CD4-positive, alpha-beta T cell treated with Interleukin-10 for 1 hour (primary cell): ENCODE measurements at places on chromosomes 16 and 17.

DNA sequence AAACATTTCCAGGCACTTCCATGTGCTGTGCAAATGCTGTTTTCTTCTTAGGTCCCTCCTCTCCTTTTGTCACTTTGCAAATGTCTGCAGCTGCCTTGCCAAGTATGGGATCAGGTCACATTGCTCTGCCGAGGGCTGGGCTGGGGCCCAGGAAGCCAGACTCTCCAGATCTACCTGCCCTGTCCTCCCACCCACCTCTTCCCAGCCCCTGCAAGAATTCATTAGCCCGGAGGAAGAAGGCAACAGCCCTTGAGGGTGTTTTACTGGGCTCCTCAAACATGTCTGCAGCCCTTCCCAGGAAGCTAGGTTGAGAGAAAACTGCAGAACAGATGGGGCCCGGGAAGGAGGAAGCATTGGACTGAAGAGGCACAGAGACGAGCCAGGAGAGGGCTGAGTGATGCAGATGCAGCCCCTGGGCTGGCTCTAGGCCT, 47.1 kb downstream of the WSB1 start:
- DNase-seq: no peak

DNA sequence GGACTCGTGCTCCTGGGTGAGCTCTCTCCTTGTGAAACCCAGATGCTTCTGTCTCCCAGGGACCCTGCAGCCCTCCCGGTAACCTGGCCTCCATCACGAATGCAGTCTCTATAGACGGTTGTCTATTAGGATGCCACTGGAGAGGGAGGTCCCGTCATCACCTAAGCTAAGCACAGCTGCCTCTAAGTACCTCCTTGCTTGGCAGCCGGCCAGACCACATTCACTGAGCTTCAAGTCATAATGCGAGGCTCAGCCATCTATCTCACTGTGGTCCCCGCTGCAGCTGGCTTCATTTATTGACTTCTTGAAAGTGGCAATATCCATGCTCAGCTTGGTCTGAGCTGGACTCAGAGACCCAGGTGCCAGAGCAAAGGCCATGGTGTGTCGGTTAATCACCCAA, 74.5 kb upstream of the HSBP1 start:
- no peak for DNase-seq

DNA sequence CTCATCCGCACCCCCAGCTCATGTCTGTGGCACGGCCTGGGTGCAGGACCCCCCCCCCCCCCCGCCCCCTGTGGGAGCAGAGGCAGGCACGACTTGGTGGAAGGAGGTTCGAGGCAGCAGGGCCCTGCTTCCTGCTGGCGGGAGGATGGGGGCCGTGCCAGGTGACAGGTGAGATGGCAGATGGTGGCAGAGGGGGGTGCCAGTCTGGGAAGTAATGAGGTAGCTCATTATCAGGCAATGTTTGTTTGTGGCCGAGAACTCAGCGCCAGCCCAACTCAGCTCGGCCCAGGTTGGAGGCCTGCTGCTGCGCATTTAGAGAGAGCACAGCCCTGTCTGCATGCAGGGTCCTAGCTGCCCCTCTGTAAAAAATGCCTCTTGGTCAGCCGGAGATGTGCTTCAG, 40.1 kb upstream of the JPH3 start:
- no peak for DNase-seq

GRCh38 chr16:48592839-48593429, 17.0 kb downstream of the N4BP1 start:
- no peak for DNase-seq

DNA sequence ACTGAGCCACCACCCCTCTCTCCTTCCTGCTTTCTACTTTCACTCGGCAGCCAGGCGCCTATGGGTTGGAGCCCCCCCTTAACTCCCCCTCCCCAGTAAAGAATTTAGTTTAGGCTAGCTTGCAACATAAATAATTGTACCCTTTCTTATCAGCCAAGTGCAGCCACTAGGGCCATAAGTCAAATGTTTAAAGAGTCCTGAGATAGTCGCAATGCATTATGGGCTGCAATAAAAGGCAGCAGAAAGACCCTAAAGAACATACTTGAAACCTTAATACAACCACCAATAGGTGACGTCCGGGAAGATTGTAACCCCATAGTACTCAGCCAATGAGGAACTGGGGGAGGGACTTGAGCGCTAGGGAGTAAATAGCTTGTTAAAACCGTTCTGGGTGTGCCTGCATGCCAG, 40.5 kb downstream of the C16orf82 start:
- DNase-seq: no peak

GRCh38 chr16:4328046-4328781, 12.3 kb downstream of the GLIS2 start:
- peak; percentile 58 for DNase-seq

GRCh38 chr16:56856876-56857447, 8.0 kb upstream of the SLC12A3 start:
- DNase-seq: no peak

- no peak for DNase-seq
These were observed 819.2 kb upstream of the EEF2KMT start for GRCh38 chr16:5916711-5917191.

- DNase-seq: no peak
These were observed 2.8 kb upstream of the ARHGAP27 start for GRCh38 chr17:45435481-45435880.

GRCh38 chr16:57039148-57039812, 49.9 kb downstream of the NLRC5 start:
- peak; percentile 49 for DNase-seq

DNA sequence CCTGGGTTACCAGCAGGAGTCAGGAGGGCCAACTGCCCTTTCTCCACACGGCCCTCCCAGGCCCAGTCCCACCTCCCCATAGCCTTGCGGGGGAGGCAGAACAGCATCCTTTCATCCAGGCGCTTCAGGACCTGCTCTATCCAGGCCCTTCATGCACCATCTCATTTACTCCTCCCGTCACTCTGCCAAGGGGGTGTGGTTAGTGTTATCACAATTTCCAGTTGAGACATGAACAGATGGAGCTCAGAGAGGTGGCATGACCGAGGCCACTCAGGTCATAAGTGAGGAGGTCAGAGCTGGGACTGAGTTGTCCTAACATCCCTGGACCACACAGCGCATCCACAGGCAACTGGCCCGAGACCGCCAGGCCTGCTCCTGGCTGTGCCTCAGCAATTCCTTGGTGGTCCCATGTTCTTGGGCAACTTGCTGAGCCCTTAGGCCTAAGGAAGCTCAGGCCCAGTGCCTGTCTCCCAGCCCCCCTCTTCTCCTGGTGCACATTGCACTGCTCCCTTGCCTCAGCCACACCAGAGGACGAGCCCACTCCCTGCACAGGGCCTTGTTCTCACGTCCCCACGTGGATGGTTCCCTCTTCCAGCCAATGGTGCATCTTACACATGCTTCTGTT, 23.8 kb downstream of the C17orf100 start:
- DNase-seq: no peak

DNA sequence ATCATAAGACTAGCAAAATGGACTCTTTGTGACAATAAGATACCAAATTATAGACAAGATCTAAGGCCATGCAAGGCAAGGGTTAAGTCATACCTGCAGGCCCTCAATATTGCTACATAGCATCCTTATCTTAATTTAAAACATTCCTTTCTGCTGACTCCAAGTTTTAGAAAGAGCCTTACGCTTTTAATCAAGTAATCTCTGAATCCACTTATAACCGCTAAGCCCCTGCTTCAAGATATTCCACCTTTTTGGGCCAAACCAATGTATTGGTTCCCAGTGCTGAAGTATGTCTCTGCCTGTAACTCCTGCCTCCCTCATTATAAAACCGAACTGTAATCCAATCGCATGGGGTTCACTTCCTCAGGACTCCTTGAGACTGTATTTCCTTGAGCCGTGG, 255.4 kb downstream of the PHKB start:
- no peak for DNase-seq

GRCh38 chr16:86886651-86887050, 308.3 kb downstream of the FOXL1 start:
- DNase-seq: no peak

- no peak for DNase-seq
These were observed 721 bp downstream of the TBCD start for GRCh38 chr17:82752371-82753200.

DNA sequence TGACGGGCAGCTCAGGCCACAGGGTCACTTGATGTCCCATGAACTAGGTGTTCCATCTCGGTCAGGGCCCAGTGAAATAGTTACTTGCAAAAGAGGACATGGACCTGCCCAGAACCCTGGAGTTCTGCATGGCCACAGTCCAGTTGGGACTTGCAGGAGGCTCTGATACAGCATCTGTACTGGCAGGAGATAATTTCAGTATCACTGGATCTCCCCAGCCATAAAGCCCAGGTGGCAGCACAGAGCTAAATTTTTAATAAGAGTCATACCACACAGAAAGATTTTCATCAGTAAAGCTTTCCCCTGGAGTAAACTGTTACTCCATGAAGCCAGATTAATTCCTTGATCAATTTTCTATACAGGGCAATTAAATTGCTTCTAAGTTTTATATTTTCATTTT, 18.0 kb upstream of the SLC16A5 start:
- DNase-seq: peak; percentile 31

DNA sequence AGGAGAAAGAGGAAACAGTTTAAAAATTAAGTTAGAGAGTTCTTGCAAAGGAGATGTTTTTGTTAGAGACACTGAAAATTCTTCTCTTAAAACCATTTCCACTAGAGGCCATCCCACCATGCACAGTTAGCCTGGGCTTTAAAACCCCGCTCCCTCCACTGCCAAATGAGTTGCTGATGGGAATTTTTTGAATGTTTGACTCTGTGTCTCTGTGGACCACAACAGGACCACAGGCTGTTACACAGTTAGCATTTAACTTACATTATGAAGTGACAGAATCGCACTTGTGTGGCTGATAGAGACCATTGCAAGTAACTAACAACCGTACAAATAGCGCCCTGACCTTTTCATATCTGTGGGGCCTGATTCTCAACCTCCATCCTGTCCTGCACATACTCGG, 74.7 kb upstream of the TBX2 start:
- DNase-seq: no peak

GRCh38 chr17:11935734-11936406, 61.4 kb downstream of the ZNF18 start:
- DNase-seq: no peak

DNA sequence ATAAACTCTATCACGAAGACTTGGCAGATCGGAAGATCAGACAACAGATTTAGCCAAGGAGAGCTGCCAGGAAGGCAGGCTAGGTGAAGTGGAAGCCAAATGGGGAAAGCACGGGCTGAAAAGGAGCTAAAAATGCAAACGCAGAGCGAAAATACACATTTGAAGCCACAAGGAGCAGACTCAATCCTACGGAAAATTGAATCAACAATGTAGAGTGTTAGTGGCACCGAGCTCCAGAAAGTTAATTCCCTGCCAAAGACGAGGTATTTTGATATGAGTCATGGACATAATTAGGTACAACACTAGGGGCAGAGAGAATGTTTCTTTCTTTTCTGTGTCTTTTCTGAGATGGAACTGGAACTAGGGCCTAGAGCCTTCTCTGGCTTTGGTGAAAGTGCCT, 20.7 kb downstream of the GSG1L start:
- DNase-seq: no peak

DNA sequence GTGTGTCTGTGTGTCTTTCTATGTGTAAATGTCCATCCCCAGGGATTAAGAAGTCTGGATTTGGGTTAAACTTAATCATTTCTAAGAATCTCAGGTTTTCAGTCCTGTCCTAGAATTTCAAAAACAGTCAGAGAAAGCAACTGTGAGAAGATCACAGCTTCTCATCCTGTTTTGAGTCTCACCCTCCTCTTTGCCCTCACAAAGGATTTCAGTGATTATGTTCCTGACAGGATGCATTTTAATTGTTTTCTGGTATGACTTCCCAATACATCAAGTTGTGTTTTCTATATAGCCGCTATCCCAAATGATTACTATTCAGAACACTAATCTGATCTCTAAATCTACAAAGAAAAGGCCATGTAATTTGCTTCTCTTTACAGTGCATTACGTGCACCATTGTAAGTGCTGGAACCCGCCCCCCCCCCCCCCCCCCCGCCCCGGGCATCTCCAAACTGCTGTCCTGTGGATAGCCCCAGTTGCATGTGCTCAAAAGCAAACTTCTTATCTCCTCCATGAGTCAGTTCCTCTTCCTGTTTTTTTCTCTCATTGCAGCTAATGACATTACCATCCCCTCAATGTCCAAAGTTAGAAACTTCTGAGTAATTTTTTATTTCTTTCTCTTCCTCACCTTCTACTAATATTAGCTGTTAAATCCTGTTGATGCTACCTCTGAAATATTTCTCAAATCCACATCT, 73.9 kb downstream of the CDH13 start:
- no peak for DNase-seq

- DNase-seq: no peak
These were observed 79.0 kb downstream of the AMFR start for GRCh38 chr16:56346131-56346890.

DNA sequence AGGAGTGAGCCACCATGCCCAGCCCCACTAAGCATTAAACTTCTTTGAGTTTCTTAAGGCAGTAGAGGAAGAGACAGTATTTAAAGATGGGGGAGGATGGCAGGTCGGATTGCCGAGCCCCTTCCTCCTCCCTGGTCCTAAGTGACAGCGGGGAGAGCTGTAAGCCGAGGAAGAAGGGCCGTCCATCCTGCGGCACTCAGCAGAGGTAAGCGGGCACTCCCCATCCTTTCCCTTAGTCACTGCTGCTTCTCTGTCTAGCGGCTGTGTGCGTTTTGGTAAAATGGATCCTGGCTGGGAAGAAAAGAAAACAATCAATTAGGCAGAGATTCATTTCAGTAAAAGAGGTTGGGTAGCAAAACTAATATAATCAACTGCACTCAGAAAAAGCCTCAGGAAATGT, 13.9 kb downstream of the DNAAF1 start:
- no peak for DNase-seq

GRCh38 chr16:88977018-88977811, at the start of gene CBFA2T3:
Gene CBFA2T3 (minus strand): TSS chr16:88977207. CDS start chr16:88976807, 400 bp downstream.
- DNase-seq: no peak

DNA sequence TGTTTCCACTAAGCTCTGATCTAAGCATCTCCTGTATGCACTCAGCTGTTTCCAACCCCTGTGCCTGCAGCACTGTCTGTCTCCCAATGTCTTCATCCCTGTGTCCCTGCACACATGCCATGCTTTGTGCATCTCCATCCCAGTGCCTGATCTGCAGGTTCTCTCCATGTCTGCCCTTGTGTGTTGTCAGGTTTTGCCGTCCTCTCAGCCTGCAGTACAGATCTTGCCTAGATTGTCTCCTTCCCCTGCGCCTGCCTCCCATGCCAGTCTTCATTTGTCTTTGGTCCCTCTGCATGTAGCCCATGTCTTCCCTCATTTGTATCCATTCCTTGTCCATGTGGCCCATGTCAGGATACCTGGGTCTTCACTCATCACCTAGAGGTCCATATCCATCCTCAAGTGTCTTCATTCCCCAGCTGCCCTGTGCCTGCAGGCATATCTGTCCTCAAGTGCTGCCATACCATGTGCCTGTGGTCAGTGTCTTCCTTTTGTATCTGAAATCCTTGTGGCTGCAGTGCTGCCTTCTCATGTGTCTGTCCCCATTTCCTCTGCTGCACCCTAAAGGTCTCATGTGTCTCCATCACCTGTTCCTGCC, 71.5 kb downstream of the TNFRSF13B start:
- DNase-seq: no peak

GRCh38 chr17:73625991-73626673, 18.1 kb downstream of the SDK2 start:
- no peak for DNase-seq

GRCh38 chr17:4585638-4585994, 1.3 kb downstream of the SMTNL2 start:
- DNase-seq: no peak

GRCh38 chr16:75555213-75555706, 792 bp downstream of the TMEM231 start:
- no peak for DNase-seq

- DNase-seq: no peak
These were observed 1.2 kb downstream of the MMP15 start for GRCh38 chr16:58026705-58027160.
